ENCODE measurements at places on chromosomes 11 and 22. TPM values are rescaled to one million over a fixed set of nuclear protein-coding genes. Genes with fewer than 3 reads are reported as not detected.

Gene MMP12
- total RNA-seq = 0.17 TPM

Gene RAB38
- 0.52 TPM for total RNA-seq

Gene C11orf86
- not detected for total RNA-seq

Gene SMTNL1
- total RNA-seq = not detected

Gene SLC22A9
- not detected for total RNA-seq

Gene TSGA10IP
- total RNA-seq = not detected

Gene PGA5
- total RNA-seq = 0.65 TPM

Gene APOL5
- 0.46 TPM for total RNA-seq

Gene AMOTL1
- 55.7 TPM for total RNA-seq
